ENCODE measurements at places on chromosomes 11 and 22.
A peak's percentile ranks its signal among the peaks of the same experiment; 100 is the strongest.

DNA sequence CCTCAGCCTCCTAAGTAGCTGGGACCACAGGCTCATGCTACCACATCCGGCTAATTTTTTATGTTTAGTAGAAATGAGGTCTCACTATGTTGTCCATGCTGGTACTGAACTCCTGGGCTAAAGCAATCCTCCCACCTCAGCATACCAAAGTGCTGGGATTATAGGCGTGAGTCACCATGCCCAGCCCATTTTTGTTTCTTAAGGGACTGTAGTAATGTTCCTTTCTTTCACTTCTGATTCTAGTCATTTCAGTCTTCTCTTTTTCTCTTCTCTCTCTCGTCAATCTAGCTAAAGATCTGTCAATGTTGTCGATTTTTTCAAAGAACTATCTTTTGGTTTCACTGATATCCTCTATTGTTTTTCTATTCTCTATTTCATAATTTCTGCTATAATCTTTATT is 111.0 kb upstream of the APOA1 start:
- peak; percentile 9 for DNase-seq

DNA sequence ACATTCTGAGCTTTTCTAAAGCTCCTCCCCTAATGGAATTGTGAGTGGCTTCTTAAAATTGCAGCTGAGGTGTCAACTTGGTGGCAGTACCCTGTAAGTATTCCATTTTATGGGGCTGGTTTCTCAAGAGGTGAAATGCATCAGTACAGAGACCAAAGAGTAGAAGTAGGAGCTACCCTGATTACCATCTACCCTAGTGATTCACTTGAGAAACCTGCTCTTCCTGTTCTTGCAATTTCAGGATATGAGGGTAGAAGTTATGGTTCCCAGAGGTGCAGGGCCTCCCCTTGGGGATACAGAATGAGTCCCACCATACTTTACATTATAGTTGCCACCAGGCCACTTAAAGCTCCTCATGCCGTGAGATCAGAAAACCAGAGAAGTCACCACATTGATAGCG is 944.6 kb downstream of the OPCML start:
- no peak for DNase-seq

- DNase-seq: no peak
Measured at GRCh38 chr22:47008208-47008885, 245.9 kb downstream of the TBC1D22A start.

GRCh38 chr11:2713094-2713493 is 13.3 kb upstream of the KCNQ1OT1 start:
- no peak for DNase-seq

GRCh38 chr11:36683818-36684217 is 85.8 kb upstream of the RAG2 start:
- no peak for DNase-seq

DNA sequence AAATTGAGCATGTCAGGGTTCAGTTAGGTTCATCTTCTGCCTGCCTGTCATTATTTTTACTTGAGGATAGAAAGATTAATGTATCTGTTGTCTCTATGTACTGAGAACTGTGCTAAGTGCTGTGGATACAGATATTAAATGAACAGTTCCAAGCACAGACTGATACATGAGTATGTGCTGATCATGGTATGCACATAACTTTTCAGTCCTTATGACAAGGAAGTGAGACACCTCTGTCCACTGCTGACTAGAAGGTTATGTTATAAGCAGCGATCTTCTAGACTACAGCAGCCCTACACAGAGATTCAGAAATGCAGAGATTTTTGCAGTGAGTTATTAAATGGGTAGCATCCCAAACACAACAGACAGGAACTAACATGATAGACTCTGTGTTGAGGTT is 335.6 kb upstream of the MTNR1B start:
- no peak for DNase-seq

DNA sequence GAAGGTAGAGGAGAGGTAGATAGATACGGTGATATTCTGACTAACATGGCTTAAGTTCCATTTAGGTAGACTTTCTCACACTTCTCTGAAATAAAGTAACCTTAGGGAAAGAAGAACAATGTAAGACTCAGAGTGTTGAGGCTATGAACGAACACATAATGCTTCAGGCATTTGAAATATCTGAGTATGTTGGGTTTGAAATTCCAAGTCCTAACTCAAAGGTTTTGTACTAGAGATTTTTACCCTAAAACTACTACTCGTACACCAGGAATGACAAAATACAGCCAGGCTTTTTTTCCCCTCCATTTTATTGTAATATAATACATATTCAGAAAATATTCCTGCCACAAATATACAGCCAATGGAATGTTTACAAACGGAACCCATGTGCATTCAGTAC is 592.6 kb downstream of the ETS1 start:
- DNase-seq: peak; percentile 13

- DNase-seq: no peak
Measured at GRCh38 chr11:25535467-25536272, 796.3 kb upstream of the ANO3 start.

DNA sequence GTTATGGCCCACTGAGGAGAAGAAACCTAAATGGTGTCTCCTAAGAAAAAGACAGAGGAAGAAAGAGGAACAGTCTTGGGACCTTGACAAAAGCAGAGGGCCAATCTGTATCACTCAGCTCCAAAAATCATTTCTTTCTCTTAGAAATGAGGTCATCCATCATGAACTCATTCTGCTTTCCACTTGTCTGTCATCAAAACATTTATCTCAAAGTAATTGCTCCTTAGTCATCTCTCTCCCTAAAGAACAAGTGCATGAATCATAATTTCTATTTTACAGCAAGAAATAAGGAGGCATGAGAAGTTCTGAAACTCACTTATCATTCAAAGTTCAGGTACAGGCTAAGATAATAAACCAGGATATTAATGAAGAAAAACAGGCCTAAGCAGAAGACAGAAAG is 375.6 kb downstream of the KCNA4 start:
- DNase-seq: peak; percentile 8

DNA sequence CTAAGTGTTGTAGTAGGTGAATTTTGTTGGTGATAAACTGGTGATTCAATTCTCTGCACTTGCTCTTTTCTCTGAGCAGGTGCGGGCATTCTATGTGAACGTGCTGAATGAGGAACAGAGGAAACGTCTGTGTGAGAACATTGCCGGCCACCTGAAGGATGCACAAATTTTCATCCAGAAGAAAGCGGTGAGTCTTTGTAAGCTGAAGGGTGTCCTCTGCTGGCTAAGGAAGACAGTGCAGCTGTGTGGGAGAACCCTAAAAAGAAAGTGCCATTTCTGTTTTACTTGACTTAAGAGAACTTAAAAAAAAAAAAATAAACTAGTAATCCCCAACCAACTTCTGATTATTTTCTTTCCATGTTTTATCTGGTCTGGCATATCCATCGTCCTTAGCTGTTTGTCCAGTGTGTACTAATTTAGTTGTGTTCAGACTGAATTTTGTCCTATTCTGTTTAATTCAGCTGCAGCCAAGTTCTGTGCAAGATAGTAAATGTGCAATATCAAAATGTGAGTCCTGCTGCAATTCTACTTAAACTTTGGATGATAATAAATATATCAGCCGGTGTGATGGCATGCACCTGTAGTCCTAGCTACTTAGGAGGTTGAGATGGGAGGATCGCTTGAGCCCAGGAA is 29.6 kb downstream of the CAT start:
- DNase-seq: peak; percentile 16

DNA sequence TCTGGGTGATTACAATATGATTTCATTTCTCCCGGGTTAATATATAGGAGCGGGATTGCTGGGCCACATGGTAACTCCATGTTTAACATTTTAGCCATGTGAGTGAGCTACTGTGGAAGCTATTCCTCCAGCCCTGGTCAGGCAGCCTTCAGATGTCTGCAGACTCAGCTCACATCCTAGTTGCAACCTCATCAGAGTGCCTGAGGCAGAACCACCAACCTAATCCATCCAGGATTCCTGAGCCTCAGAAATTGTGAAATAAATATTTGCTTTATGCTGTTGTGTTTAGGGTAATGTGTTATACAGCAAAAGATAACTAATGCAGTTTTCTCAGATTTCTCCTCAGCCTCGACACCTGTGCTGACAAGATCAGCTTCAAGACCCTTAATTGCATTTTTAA is 676.8 kb downstream of the OPCML start:
- DNase-seq: no peak

Data from urothelium cell line (cell line).